ENCODE measurements at places on chromosomes 7 and 10.

DNA sequence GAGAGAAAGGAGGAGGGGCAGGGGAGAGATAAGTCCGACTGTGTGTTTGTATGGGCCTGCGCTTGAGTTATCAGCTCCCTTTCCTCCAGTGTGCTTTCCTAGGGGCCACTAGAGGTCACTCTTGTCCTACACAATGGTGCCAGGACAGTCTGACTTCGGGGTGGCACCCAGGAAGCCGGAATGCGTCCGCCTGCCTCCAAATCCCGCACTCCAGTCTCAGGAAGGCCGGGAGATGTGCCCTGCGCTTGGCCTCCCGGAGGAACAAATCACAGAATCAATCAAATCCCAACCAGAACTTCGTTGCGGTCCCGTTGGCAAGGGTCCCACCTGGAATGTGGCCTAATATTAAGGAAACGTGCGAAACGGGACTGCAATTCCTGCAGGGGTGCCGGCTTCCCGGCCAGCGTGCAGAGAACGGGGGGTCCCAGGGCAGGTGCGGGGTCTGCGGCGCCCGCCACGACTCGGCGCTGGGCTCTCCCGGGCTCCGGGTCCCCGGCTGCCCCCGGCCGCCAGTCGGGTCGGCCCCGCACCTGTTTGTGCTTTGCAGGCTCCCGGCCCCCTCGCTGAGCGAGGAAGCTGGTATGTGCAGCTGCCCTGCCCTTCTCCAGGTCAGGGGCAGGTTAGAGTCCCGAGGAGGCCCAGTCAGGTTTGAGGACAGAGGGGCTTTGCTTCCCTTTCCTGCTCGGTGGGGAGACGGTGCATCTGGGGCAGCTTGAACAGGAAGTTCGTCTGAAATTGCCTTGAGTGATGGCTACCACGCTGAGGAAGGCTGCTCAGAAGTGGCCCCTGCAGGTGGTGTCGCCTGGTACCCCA is 21.0 kb upstream of the HPS1 start:
- peak; percentile 81 for DNase-seq

DNA sequence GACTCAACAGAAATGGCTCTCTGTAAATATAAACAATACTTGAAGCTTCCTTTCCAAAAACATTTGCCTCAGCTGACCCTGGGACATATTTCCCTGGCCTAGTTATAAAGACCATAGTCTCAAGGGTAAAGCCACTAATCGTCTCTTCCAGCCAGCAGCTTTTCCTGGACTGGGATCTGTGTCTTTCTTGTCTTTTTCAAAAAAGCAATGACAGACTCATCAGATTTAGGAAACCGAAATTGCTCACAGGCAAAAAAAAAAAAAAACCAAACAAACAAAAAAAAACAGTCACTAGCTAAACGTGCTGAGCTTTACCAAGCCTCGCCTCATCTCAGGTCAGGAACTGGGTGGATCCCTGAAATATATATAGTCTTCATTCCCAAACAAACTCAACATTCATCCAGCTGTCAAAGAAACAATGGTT is 23.5 kb downstream of the STN1 start:
- DNase-seq = no peak

GRCh38 chr7:2016761-2017480 is 215.8 kb downstream of the MAD1L1 start:
- DNase-seq = no peak

- no peak for DNase-seq
Measured at GRCh38 chr10:45253183-45253914, 62.1 kb downstream of the OR13A1 start.

DNA sequence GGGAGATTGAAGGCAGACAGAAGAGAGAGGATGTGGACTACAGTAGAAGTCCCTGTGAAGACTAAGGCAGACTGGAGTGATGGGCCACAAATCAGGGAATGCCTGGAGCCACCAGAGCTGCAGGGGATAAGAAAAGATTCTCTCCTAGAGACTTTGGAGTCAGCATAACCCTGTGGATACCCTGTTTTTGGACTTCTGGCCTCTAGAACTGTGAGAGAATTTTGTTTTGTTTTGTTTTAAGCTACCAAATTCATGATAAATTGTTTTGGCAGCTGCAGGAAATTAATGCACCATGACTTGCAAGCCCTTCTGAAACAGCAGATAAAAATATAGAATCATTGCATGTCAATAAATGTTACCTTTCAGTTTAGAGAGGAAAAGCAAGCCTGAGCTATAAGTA is 41.3 kb downstream of the INHBA start:
- DNase-seq = no peak

- DNase-seq = no peak
Measured at GRCh38 chr7:101764221-101764620, 53.2 kb upstream of the CUX1 start.

DNA sequence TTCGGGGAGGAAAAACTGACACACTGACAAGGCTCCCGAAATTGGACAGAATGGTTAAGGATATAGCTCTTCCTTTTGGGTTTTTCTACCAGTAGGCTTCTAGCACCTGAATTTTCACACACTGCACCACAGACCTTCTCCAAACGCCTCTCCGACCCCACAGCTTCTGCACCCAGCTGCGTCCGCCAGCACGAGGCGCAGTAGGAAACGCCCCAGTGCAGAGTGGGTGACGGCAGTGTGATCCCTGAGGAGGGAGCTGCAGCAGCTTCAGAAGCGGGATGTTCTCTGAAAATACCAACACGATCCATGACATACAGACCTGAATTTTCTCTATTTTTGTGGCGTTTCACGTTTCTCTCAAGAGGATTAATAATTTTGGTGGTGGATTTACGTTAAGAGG is 25.9 kb downstream of the HSPB1 start:
- DNase-seq = no peak

DNA sequence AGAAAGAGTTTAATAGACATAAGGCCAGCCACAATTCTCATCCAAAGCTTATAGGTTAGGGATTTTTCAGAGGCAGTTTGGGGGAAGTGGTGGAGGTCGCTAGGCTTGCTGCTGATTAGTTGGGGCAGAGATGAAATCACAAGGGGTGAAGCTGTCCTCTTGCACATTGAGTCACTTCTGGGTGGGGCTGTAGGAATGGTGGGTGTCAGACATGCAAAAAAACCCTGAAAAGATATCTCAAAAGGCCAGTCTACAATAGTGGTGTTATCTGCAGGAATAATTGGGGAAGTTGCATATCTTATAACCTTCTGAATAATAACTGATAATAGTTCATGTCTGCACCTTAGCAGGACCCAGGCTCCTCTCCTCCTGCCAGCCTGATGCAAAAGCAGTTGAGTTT is 2.1 kb downstream of the FAM24B start:
- DNase-seq = no peak

DNA sequence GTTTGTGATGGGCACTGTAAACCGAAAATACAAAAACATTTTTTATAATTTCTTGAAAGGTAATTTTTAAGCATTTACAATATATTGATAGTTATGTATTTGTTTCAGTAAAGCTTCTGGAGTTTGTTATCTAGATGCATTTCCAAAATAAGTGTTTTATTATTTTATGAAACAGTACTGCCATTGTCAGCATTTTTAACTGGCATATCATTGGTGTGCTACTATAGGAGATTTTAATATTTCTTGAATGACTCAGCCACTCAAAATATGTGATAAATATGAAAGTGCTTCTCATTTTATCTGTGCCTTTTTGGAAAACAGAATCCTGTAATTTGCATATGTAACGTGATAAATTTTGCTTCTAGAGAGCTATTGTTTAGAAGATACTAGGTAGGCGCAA is 97.9 kb downstream of the ANKIB1 start:
- no peak for DNase-seq

DNA sequence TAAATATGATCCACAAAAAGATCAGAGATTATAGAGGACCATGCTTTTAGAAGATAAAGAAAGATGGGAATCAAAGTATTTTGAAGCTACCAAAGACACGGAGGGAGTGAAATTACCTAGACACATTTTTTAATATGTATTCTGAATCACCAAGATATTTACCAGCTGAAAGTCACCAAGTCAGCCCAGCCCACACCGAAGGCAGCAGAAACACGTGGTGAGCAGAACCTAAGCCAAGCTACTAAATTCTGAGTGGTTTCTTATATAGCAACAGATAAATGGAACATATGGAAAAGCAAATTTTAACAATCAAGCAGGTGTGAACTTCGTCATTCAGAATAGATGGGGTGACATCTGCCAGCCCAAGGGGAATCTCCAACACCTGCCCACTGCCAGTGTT is 134.7 kb upstream of the AKR1E2 start:
- DNase-seq = no peak

DNA sequence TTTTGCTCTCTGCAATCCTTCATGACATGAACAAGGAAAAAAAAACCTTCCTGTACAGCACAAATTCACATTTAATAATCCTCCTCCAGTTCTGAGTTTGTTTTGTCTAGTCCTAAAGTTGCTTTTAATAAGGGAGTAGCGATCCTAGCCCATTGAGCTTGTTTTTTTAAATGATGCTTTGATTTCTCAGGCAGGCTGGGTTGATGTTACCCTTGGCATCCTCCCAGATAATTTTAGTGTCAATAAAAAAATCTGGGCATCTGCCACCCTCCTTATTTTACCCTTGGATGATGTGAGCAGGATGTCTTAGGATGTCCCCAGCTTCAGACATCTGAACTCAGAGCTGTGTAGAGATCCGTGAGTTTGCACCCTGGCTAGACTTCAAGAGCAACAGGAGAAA is 33.9 kb upstream of the PROSER2 start:
- DNase-seq = no peak

DNA sequence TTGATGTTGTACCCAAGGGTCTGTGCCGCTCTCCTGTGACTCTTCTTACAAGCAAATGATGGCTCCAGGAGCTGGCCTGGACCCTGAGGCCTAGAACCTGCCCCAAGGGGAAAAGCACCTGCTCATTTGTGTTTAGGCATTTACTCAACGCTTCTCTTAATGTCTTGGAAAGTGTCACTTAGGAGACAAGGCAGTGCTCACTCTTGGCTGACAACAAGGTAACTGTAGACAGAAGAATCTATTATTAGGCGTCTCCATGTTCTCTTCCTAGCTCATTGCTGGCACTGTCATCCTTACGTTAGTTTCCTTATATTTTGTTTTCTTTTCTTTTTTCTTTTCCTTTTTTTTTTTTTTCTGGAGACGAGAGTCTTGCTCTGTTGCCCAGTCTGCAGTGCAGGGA is 38.1 kb upstream of the SUN1 start:
- DNase-seq = no peak

DNA sequence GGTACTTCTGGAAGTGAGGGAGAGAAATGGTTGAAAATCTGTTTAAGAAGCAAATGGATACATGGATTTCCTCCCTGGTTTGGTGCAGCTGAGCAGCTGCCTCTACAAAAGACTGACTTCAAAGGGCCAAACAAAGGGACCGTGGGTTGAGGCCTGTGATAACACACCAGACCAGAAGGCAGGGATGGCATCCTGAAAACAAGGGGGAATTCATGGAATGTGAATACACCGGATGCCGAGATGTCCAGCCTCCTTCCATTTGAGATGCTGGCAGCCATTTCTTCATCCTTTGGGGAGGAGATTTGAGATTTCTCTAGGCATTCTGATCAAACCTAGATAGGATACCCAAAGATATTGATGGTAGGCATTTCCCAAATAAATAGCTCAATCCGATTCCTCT is 36.9 kb downstream of the TAF3 start:
- no peak for DNase-seq

GRCh38 chr10:48487244-48487643 is 117.6 kb downstream of the ARHGAP22 start:
- DNase-seq = no peak

GRCh38 chr10:351770-352334 is 216.6 kb downstream of the ZMYND11 start:
- DNase-seq = no peak

GRCh38 chr10:32646535-32646934 is 200.6 kb downstream of the CCDC7 start:
- DNase-seq = no peak

- DNase-seq = no peak
Measured at GRCh38 chr7:78765943-78766729, 687.3 kb downstream of the MAGI2 start.

DNA sequence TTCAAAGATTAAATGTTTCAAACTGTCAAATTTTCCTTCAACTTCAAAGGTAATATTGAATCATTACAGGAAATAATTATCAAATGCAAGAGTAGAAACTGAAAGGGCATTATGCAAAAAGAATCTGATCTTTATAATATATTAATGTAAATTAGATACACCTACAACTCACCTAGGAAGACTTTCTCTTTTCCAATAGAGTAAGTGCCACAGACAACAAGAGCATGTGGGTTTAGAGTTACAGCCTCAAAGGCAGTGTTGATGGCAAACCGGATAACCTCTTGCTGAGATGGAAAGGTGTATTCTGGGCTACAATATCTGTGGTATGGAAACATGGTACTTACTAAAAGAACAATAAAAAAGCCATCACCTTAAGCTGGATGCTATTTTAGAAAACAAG is 11.7 kb downstream of the DCLRE1A start:
- DNase-seq = no peak

DNA sequence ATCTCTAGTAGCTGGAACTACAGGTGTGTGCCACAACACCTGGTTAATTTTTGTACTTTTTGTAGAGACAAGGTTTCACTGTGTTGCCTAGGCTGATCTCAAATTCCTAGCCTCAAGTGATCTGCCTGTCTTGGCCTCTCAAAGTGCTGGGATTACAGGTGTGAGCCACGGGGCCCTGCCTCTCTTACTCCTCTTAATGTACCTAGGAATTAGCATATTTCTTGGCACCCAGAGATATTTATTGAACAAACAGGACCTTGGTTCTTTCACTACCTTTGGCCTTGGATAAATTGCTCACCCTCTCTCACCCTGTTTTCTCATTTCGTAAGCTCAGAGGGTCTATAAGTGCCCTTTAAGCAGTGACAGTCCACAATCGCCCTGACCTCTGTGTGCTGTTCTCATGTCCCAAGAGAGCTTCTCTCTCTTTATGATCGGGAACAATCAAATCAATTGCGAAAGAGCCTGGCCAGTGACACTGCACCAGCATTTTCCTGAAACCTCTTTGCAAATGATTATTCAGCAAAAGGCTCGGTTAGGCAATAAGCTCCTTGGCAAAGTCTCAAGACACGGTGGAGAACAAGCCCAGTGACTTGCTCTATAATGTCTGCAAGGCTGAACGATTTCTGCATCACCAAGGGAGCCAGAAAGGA is 117.7 kb downstream of the APBB1IP start:
- peak; percentile 15 for DNase-seq

DNA sequence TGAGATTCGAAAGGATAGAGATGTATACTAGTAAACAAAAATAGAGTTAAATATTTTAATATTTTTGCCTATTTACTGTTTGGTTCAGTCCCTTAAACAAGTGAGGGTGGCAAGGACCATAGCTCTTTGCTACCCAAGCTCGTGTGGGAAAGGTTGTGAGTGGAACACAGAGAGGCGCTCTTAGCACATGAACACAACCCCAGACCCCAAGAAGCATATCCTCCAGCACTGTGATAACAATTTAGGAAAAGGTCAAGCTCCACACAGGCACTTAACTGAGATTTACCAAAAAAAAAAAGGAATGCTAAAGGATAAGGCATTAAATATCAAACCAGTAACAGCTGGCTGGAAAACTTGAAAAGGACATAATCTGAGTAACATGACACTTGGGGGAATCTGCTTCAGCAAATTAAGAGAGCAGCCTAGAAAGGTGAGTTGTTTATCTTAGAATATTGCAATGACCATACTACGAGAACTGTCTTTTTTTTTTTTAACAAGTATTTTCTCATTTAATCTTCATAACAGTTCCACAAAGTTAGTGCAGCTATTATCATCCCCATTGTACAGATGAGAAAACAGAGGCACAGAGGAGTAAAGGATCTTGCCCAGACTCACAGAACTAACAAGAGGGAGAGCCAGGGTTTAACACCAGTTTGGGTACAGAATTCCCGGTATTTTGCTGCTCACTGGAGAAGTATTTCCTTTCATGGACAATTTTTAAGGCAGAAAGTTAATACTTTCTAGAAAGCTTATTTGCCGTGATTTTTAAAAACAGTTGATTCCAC is 303.5 kb upstream of the AOAH start:
- no peak for DNase-seq

GRCh38 chr7:22607180-22607579 is 107.2 kb upstream of the STEAP1B start:
- DNase-seq = no peak

Data from KBM-7 (cell line).